ENCODE measurements at places on chromosomes 11 and 22.

DNA sequence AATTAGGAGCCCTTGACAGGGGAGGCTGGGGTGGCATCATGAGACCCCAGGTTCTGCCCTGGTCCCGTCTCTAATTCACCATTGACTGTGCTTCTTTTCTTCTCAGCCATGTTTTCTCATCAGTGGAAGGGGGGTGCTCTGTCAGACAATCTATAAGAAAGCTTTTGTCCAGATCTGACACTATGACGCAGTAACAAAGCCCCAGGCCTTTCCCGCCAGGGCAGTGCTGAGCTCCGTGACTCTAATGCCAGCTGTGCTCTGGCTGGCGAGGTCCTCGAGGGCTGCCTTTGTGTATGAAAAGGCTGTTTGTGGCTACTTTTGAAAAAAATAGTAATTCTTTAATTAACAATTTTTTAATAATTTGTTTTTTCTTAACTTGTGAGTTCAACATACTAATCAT lies 3.2 kb downstream of the CD6 start:
- no peak for DNase-seq

DNA sequence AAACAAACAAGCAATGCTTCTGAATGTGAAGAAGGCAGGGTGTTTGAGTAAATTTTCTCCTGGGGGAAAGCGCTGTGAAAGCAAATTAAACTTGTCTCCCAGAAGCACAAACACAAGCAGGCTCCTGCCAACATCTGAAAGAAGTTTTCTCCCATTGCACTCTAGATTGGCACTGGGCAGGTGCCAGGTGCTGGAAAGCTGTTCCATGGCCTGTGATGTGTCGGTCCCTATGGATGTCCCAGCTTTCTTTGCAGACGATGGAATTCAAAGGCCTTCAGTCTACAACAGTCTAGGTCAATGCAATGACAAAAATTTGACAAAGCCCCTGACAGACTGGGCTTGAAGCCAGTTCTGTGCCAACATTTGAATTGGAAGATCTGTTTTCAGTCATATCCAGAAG lies 246.1 kb upstream of the NARS2 start:
- no peak for DNase-seq

DNA sequence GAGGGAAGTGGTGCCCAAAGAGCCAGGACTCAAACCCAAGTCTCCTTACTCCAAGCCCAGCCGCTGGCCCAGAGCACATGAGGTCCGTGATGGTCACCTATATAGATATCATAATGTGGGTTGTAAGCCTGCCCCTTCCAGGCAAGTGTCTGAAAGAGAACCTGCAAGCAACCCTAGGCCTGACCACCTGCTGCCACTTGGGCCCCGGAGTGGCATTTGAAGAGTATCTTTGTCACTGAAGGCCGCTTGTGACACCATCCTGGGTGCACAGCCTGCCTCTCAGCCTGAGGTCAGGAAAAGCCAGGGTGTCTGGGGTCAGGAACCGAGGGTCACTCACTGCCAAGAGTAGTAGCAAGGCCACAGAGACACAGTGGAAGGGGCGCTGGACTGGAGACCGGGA lies 32.4 kb downstream of the OTOG start:
- DNase-seq = no peak

GRCh38 chr11:123702696-123703095 lies 38.8 kb downstream of the ZNF202 start:
- DNase-seq = no peak

GRCh38 chr11:134664447-134665187 lies 252.6 kb upstream of the B3GAT1 start:
- no peak for DNase-seq

- no peak for DNase-seq
These were observed 29.8 kb downstream of the ABTB2 start for GRCh38 chr11:34327804-34328631.

- DNase-seq = no peak
These were observed 74.5 kb upstream of the ARFGAP3 start for GRCh38 chr22:42931421-42932196.

DNA sequence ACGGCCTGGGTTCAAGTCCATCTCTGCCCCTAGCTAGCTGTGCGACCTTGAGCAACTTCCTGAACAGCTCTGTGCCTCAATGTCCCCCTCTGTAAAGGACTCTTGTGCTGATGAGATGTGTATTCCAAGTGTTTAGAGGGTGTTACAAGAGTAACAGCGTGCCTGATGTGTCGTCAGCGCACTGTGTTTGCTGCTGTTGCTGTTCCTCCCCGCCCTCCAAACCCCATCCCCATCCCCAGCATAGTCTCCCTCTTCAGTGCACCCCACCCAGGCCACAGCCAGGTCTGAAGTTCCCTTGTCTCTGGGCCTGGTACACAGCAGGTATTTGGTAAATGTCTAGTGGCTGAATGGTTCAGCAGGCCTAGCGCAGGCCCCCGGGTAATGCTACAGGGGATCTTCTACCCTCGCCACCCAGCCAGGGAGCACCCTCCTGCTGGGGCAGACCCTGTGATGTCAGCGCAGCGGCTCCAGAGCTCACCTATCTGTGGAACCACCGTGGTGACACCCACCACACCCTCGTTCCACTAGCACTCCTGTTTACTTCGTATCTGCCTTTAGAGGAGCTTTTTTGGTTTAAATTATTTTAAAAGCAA lies 10.3 kb downstream of the CBX7 start:
- no peak for DNase-seq

DNA sequence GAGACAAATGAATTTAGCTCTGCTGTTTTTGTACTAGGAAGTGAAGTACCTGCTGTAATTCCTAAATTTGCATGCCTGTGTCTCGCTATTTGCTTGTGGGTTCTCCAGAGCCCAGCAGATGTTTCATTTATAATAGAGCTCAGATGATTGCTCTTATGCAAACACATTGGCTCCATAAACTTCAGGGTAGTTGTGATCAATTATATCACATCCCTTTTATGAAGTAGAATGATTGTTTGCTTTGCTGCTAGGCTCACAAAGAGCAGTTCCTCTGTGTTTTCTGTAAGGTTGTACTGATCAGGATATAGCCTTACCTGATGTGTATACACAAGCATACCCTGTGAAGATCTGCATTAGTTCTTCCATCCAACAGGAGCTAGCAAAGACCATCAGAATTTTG lies 64.1 kb downstream of the C11orf87 start:
- no peak for DNase-seq

GRCh38 chr22:17647991-17648390 lies 9.4 kb downstream of the BCL2L13 start:
- no peak for DNase-seq

DNA sequence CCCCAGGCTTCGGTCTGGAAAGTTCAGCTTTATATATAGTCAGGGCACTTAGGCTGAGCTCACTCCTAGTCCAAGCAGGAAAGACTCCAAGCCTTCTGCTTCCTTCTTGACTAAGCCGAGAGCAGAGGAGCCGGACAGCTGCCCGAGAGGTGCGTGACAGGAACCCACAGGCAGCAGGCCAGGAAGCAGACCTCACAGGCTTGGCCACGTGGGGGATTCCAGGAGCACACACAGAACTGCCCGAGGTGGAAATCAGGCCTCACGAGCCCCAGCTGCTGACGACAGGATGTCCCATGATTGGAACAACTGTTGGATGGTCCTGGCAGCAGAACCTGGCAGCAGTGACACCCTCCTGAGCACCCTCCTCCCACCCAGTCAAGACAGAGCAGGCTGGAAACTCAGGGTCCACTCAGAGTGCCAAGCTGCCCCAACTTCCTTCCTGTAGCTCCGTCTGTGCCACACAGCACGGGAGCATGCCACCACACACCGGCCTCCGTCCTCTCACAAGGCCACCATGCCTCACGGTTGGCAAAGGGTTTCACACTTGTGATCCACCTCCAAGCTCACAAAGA lies 5.4 kb downstream of the PLA2G6 start:
- no peak for DNase-seq

DNA sequence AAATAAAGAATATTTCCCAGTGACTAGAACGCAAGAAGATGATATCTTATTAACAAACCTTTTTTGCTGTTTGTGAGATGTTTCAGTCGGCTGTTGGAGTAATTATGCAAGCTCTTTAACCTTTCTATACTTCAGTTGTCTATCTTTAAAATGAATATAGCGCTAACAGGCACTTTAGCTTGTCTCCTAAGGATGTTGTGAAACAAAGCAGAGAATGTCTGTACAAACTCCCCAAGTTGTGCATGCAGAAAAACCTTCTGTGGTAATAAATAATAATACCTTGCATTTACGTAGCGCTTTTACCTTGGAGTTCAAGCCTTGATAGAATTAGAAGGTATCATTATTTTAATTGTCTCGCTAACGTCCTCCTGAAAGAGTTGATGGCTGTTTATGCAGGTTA lies 1.9 kb upstream of the KDM2A start:
- DNase-seq = no peak

DNA sequence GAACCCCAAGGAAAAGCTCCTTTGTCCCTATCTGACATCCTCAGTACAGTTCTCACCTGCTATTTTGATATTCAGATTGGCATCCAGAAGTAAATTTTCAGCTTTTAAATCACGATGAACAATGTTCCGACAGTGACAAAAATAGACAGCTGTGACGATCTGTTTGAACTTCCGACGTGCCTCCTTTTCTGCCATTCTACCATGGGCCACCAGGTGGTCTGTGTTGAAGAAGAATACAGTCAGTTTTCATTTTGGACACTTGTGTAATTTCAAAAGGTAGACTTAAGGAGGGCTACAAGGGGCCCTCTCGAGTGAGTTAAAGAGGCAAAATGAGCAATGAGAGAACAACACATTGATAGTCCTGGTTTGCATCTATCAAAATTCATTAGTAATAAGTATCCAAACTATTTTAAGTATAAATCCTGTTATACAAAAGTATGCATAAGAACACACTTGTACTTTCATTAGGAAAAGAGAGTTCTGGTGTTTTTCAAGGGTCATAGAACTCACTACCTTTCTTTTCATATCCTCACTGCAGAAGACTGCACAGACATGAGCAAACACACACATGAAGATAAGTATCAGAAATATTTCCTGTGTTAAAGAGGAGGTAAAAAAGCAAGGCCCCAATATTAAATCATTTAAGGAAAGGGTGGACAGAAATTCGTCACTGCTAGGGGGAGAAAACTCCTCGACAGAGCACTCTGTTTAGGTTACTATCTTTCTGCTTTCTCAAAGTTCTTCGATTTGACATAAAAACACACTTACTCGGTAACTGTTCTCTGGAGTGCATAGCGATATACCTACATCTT lies 89.9 kb upstream of the APOA1 start:
- no peak for DNase-seq

- DNase-seq = no peak
These were observed 1458.1 kb upstream of the TENM4 start for GRCh38 chr11:80898910-80899309.

DNA sequence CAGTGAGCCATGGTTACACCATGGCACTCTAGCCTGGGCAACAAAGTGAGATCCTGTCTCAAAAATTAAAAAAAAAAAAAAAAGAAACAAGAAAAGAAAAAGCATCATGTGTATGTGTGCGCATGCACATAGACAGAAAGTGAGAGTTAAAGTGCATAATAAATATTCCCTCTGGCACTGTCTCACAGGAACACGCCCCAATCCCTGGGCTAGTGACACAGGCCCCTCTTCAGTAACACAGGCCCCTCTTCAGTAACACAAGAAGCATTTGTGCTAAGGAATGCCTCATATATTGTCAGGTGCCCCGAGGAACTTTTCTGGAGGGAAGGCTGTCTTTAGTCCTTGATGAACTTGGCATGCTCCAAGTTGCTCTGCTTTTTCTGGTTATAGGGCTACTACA lies 57.5 kb downstream of the RPL27A start:
- DNase-seq = no peak

DNA sequence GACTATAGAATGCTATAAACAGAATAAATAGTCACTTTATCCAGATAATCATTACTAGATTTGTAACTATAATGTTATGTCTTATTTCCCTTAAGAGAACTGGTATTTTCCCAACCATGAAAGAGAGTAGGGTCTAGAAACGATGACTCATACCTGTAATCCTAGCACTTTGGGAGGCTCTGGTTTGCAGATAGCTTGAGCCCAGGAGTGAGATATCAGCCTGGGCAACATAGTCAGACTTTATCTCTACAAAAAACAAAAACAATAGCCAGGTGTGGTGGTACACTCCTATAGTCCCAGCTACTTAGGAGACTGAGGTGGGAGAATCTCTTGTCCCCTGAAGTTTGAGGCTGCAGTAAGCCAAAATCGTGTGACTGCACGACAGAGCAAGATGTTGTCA lies 30.9 kb downstream of the OR52A5 start:
- DNase-seq = peak; percentile 14

DNA sequence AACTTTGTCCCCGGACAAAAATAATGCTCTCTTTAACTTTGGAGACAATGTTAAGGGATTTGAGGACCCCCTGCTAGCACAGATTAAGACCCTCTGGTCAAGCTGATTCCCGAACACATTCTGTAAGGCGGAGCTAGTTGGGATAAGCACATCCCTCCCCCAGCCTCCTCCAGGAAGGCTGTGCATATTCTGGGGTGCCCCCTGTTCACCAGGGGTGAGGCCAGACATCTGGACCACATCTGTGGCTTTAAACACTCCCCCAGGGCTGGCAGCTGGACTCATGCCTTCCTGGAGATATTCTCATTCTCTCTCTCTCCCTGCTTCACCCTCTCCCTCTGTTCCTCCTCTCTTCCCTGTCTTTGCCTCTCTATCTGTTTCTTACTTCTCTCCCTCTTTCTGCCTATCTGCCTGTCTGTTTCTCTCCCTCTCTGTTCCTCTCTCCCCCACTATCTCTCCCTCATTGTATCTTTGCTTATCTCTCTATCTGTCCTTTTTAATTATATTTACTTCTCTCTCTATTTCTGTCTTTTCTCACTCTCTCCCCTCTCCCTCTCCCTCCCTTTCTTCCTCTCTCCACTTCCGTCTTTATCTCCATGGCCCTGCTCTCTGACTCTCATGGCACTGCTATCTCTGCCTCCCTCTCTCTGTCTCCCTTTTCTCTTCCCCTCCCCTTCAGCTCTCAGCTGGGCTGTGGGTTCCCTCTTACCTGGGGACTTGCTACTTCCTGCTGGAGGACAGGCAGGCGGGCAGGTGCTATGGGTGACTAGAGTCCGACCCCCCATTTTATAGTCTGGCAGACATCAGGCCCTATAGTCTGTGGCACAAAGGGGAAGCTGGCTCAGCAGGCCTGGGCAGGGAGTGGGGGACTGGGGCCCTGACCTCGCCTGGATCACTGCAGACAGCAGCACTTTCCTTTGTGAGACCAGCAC lies at the start of gene CRYBB1:
Gene CRYBB1 (minus strand): TSS at position 757 of the 929 bp plus-strand sequence. CDS start 1,708 bp downstream, outside the sequence.
- DNase-seq = no peak

- DNase-seq = no peak
These were observed 481.6 kb downstream of the SOX6 start for GRCh38 chr11:15874704-15875103.

GRCh38 chr11:129392995-129393394 lies 17.3 kb downstream of the BARX2 start:
- no peak for DNase-seq

Data from kidney glomerular epithelial cell (primary cell).